ENCODE measurements at places on chromosomes 3 and 15. TPM values are rescaled to one million over a fixed set of nuclear protein-coding genes. Genes with fewer than 3 reads are reported as not detected.
A peak's percentile ranks its signal among the peaks of the same experiment; 100 is the strongest.

GRCh38 chr15:89472785-89473256 is 23.6 kb downstream of the RHCG start:
- H3K4me1 ChIP-seq: no peaks in the 10 kb centered on the region
- peaks cover 4% of the 10 kb centered on the region for H3K27me3 ChIP-seq
- H3K27ac ChIP-seq: no peak overlapping the region
- peak; percentile 8 for DNase-seq
- H3K36me3 ChIP-seq: no peaks in the 10 kb centered on the region
- no peak overlapping the region for H3K4me3 ChIP-seq

- no peak overlapping the region for H3K27ac ChIP-seq
- DNase-seq: no peak
- no peaks in the 10 kb centered on the region for H3K36me3 ChIP-seq
- no peak overlapping the region for H3K4me3 ChIP-seq
- no peaks in the 10 kb centered on the region for H3K27me3 ChIP-seq
Measured at GRCh38 chr3:188106887-188107830, 46.8 kb upstream of the LPP start.

DNA sequence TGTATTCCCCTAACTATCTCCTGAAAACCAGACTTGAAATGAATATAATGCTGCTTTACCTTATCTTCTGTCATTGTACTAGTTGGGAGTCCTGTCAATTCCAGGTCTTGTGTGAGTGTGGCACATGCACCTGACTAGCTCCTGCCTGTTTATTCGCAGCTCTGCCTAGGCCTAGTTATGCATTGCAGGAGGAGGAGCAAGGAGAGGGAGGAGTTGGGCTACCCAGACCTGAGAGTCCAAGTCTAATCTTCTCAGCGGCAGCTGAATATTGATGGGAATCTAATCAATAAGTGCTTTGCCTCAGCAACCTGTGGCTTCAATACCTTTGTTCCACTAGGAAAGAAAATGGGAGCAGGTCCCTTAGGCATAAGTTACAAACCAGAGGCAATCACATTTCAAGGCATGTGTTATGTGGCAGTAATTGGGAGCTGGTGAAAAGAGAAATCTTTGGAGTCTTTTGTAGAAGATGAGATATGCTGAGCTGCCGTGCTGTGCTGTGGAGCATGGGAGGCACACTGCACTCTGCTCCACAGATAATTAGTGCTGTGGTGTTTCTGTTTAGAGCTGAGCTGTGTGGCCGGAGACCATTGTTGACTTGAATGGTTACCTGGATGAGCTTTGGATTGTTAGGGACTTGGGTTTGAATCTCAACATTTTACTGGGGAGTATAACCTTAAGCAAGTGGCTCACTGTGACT is at the start of gene SLC2A2:
Gene SLC2A2, minus strand, starts transcription at position 124 of the 697 bp plus-strand sequence. Its CDS starts 50 bp downstream, at position 74.
- no peak within 1 kb of the TSS for H3K27ac ChIP-seq
- no peaks in the 10 kb centered on the region for H3K27me3 ChIP-seq
- no peaks in the 10 kb centered on the region for H3K36me3 ChIP-seq
- peaks cover 21% of the 10 kb centered on the region for H3K4me1 ChIP-seq
- no peak for DNase-seq

DNA sequence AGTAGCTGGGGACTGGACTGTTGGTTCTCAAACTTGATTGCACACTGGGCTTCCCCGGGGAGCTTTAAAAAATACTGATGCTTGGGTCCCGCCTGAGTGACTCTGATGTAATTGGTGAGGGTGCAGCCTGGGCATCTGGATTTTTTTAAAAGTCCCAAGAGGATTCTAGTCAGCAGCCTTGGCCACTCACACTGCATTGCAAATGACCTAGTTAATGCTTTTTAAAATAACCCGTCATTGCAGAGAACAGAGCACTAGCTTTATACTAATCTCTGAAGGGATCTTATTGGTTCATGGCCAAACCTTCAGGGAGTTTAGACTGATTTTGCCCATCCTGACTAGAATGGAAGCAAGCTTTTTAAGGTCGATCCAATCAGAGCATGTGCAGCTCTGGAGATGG is 310.6 kb upstream of the PROK2 start:
- H3K27me3 ChIP-seq: peaks cover 40% of the 10 kb centered on the region
- DNase-seq: no peak
- peaks cover 2% of the 10 kb centered on the region for H3K4me1 ChIP-seq
- no peak overlapping the region for H3K4me3 ChIP-seq
- no peaks in the 10 kb centered on the region for H3K36me3 ChIP-seq

CCDC12 gene
- 29.0 TPM for total RNA-seq

SNTN gene
- not detected for total RNA-seq

All from astrocyte (in vitro differentiated cells and primary cell).